ENCODE measurements at places on chromosomes 2 and 18.
A peak's percentile ranks its signal among the peaks of the same experiment; 100 is the strongest.

GRCh38 chr2:162381851-162382250 is 37.9 kb downstream of the GCA start:
- no peak for DNase-seq

- no peak for DNase-seq
These were observed 9.9 kb upstream of the NFATC1 start for GRCh38 chr18:79385708-79386341.

DNA sequence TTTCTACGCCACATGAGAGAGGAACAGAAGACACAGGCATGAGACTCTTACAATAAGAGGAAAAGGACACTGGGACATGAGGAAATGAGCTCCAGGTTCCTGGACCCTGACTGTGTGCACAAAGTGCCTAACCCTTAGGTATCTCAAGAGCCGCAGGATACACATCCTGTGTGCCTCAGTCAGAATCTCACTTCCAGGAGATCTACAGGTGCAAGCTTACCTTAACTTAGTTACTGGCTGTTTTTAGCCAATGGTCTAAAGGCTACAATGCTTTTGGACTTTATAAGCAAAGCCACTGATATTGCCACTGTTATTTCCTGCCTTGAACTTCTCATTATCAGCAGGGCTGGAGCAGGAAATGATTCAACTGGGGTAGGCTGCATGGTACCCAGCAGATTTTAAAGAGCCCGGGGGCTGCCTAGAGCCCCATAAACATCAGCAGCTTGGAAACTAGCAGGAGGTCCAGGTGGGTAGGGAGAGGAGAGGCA is 254.4 kb downstream of the ZNF521 start:
- peak; percentile 20 for DNase-seq

GRCh38 chr2:169090133-169090820 is 20.9 kb downstream of the DHRS9 start:
- no peak for DNase-seq

- no peak for DNase-seq
These were observed 256.2 kb downstream of the TSN start for GRCh38 chr2:122011493-122012270.

DNA sequence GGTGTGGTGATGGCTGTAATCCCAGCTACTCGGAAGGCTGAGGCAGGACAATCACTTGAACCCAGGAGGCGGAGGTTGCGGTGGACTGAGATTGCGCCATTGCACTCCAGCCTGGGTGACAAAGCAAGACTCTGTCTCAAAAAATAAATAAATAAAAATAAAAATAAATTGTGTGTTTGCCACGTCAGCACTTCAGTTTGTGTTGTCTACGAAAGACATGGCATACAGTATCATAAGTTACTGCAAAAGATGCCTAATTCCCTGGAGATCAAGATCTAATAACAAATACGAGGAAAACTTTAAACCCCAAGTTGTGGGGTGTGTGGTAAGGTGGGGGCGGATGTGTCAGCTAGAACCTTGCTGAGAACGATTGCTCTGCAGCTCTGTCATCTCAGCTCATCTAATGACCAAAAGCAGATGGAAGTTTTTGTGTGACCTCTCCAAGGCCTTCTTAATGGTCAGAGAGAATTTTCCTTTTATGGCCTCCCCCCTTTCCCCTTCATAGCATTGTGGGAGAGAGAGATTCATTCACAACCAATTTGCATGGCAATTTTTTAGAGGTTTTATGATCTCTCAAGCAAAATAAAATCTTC is 11.3 kb downstream of the NPAS2 start:
- DNase-seq = no peak

GRCh38 chr18:2417861-2418610 is 153.3 kb downstream of the METTL4 start:
- peak; percentile 8 for DNase-seq
